ENCODE measurements at places on chromosomes 12 and 14.

GRCh38 chr12:98612696-98613334 is 19.3 kb downstream of the SLC25A3 start:
- no peak for DNase-seq

DNA sequence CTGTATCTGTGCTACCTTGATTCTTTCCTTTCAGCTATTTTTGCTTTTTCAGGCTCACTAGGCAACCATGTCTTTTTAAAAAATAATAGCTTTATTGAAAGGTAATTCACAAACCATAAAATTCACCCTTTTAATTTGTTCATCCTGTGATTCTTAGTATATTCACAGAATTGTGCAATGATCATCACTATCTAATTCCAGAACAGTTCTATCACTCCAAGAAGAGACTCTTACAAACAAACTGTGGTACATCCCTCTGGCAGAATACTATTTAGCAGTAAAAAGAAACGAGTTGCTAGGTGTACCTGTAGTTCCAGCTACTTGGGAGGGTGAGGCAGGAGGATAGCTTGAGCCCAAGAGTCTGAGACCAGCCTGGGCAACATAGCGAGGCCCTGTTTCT is 14.8 kb downstream of the CREBL2 start:
- DNase-seq = no peak

- DNase-seq = no peak
Measured at GRCh38 chr12:94649349-94650142, 811 bp downstream of the TMCC3 start.

GRCh38 chr14:101554991-101555668 is 6.2 kb upstream of the DIO3 start:
- DNase-seq = no peak

GRCh38 chr14:52020161-52020714 is 30.9 kb downstream of the RTRAF start:
- no peak for DNase-seq

- DNase-seq = no peak
Measured at GRCh38 chr14:53338192-53338591, 185.1 kb upstream of the DDHD1 start.

DNA sequence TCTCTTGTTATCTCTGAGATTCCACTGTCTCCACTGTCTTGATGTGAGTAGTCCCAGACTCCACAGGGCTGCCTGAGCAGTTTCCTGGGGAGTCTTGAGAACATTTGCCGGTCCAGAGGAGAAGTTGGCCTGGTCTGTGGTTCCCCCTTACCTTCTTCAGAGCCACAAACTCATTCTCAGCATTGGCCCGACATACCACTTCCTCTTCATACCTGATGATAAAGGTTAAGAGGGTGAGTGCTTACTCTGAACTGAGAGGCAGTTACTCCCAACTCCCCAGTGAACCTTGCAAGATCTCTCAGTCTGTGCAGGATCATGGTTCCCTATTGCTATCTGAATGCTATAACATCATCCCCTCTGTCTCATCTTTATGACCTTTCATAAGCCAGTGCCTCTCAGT is 2.6 kb downstream of the KRT84 start:
- DNase-seq = no peak

GRCh38 chr12:128305336-128305892 is 38.4 kb downstream of the TMEM132C start:
- no peak for DNase-seq

- DNase-seq = no peak
Measured at GRCh38 chr12:56165369-56165768, 7.2 kb downstream of the MYL6 start.

GRCh38 chr12:121968876-121969275 is 50.5 kb downstream of the CFAP251 start:
- no peak for DNase-seq

DNA sequence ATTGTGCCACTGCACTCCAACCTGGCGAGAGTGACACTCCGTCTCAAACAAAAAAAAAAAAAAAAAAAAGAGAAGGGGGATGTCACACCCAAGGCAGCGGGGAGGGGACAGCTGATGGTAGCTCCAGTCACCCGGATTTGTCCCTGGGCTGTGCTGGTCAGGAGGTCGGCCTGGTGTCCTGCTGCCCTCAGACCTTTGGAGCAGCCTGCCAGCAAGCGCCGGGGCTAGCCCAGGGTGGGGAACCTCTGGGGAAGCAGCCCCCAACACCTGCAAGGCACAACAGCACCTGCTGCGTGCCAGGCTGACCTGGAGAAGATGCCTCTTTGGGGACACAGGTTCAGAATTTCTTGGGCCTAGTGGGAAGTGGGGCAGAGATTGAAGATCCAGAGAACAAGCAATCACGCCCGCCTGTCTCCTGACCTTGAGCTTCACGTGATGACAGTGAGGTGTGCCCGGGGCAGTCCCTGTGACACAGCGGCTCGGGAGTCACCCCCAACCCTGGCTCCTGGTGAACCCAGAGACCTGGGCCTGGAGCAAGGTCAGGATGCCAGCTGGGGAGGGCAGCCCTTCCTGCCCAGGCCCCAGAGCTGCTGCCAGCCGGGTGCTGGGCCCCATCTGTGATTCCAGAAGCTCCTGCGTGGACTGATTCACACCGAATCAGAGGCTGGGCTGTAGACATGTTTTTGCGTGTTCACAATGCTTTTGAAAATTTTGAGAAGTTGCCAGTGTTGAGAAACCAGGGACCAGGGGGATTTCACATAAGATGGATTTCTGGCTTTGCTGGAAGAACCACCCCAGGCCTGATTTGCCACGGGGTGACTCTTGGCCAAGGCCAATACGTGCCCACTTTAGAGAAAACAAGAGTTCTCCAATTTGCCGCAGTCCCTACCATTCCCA is 66.4 kb downstream of the RFLNA start:
- no peak for DNase-seq

All from GOT3 (cell line).